ENCODE measurements at places on chromosomes 3 and 15.

DNA sequence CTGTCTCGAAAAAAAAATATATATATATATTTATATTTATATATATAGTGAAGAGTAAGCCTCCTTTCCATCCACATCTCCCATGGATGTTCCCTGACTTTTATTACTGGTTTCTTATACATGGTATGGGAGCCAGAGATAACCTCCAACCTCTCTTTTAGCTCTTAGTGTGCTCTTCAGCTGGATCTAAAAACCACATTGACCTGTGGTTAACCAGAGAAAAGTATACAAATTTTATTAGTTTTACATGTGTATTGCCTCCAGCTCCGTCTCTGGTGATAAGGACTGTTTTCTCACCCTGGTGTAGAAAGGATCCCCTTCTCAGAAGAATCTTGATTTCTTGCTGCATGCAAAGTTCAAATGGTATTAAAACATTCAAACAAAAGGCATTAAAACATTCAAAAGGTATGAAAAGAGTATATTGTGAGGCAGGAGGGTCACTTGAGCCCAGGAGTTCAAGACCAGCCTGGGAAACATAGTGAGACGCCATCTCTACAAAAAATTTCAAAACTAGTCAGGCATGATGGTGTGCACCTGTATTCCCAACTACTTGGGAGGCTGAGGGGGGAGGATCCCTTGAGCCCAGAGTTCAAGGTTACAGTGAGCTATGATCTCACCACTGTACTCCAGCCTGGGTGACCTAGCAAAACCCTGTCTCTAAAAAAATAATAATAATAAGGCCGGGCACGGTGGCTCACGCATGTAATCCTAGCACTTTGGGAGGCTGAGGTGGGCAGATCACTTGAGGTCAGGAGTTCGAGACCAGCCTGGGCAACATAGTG lies 13.5 kb upstream of the TTBK2 start:
- DNase-seq: no peak

GRCh38 chr15:90184786-90185704 lies 16.1 kb upstream of the SEMA4B start:
- peak; percentile 32 for DNase-seq

DNA sequence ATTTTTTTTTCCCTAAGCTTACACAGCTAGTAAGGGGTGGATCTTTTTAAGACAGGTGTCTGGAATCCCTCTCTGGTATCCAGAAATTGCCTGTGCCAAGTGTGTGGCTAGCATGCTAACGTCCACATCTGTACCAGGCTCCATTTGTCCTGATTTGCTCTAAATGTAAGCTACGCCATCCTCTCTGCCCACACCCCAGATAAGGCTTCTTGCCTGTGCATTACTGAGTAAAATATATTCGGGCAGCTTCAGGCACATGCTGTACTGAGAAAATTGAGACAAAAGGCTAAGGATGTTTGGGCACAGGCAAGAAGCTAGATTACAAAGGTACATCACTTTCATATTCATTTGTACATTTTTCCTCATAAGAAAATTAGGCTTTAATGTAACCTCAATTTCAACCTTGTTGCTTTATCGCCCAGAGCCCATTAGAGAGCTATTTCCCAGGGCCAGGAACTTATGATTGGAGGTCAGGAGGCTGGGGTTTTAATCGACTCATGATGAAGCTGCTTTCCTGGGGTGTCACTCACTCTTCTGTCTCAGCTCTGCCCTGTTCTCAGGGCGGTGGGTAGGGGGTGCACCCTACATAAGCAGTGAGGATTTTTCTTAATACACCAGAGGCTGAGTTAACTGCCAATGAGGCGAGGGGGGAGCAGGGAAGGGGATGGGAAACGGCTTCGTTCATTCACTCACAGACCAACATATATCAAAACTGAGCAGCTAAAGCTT lies 106.3 kb downstream of the RORA start:
- DNase-seq: no peak

- DNase-seq: no peak
These were observed 330.7 kb downstream of the FHIT start for GRCh38 chr3:60920519-60920918.

Data from astrocyte of the spinal cord (primary cell).